ENCODE measurements at places on chromosomes 4 and X.

- DNase-seq: no peak
Measured at GRCh38 chrX:39827951-39828350, 269.8 kb downstream of the BCOR start.

DNA sequence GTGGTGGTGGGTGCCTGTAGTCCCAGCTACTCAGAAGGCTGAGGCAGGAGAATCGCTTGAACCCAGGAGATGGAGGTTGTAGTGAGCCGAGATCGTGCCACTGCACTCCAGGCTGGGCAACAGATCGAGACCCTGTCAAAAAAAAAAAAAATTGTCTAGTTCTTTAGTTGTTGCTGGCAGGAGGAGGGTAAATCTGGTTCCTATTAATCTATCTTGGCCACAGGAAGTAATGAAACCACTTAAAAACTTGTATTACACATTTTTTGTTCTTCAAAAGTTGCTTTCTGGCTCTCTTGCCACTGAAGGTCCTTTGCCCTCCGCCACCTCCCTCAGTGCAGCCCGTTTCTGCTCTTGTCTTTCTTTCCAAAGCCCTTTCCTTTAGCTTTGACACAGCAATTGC, 102.9 kb upstream of the ARSJ start:
- DNase-seq: no peak

GRCh38 chrX:130106071-130106470, 4.2 kb downstream of the ELF4 start:
- no peak for DNase-seq

DNA sequence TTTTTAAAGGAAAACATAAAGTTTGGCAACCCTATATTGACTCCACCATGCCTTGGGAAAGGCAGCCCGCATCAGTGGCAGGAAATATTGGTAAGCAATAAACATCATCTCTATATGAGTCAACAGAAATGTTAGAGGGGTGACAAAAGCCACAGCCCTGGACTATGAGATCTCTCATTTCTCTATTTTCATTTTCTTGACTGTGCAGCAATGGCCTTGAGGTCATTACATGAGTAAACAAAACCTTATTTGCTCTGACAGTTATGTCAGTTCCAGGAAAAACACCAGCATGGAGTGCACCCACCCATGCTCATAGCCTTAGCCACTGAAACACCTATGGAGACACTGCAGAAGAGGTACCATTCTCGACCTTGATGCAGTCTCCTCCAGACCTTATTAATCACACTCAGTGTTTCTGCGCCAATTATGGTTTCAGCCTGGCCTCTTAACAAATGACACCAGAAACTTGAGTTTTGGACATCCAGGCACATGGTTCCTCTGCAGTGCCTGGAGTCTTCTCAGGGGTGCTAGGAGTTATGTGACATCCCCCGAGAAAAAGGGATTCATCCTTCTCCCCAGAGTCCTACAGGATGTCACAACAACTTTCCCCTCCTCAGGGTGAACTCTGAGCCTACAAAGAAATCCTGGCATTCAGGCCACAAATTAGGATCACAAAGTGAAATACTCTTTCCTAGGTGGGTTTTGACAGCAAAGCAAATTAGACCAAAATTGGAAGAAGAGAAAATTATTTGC, 16.0 kb upstream of the HPGD start:
- DNase-seq: peak; percentile 42

DNA sequence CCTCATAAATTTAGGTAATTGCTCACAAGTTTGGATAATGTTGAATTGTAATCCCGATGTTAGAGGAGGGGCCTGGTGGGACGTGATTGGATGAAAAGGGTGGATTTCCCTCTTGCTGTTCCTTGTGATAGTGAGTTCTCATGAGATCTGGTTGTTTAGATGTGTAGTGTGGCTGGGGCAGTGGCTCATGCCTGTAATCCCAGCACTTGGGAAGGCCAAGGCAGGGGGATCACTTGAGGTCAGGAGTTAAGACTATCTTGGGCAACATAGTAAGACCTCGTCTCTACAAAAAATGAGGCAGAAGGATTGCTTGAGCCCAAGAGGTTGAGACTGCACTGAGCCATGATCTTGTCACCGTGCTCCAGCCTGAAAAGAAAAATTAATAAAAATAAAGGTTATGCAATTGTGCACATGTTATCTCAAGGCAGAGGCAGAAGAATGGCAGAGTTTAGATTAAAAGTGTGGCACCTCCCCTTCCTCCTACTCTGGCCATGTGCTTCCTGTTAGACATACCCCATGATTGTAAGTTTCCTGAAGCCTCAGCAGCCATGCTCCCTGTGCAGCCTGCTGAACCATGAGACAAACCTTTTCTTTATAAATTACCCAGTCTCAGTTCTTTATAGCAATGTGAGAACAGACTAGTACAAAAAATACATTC, 36.5 kb downstream of the ERVMER34-1 start:
- DNase-seq: no peak

GRCh38 chr4:65943076-65943475, 272.8 kb upstream of the EPHA5 start:
- DNase-seq: peak; percentile 63

DNA sequence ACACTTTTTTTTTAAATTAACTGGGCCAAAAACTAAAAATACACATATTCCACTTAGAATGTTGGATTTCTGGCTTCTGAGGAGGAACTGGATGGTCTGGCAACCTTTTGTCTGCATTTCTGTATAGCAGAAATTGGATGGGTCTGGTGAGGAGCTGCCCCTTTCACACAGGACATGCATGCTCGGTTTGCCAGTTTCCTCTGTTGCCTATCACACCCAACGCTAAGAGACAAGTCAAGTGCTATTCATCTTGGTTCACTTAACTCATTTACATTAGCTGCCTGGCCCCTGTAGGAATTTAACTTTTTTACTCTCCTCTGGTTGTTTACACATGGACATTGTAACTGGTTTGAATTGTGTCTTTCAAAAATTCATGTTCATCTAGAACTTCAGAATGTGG, 195.7 kb downstream of the PACRGL start:
- no peak for DNase-seq

DNA sequence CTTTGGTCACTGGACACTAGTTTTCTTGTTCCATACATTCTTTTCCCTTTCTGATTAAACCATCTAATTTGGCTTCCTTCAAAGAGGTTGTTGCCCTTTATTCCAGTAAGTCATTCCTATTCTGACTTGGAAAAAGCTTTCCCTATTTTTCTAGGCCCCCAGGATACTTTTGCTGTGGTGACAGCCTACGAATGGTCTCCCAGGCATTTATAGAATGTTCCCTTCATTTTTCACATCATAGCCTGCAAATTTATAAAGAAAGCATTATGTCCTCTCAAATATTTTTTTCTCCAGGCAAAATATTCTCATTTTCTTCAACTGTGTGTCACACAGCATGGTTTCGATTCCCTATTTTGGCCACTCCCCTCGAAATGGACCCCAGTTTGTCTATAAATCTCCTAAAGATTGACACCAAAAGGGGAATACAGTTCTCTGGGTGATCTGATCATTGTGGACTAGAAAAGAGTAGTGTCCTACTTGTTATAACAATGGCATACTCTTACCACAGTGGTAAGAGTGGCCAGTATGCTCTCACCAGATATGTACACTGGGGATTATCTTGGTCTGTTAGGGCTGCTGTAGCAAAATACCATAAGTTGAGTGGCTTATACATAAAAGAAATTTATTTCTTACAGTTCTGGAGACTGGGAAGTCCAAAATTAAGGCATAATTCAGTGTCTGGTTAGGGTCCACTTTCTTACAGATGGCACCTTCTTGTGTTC, 41.5 kb upstream of the BMP2K start:
- no peak for DNase-seq

- no peak for DNase-seq
Measured at GRCh38 chrX:139691843-139692505, 16.0 kb downstream of the MCF2 start.

- DNase-seq: no peak
Measured at GRCh38 chrX:115689931-115690330, 129.0 kb downstream of the PLS3 start.

DNA sequence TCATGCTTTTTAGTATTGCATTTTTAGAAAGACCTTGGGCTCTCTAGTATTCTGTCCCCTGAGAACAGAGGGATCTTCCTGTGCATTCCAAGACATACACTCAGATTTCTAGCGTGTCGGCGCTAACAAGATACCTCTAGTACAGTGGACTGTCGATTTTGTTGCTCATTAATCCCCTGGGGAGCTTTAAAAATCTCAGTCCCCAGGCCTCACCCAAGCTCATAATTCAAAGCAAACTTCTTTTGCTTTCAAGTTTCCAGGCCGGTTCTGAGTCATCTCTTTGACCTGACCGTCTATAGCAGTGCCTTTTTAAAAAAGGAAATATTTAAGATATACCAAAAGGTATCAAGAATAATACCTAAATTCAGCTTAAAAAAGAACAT, 137.0 kb downstream of the AMMECR1 start:
- DNase-seq: peak; percentile 52

DNA sequence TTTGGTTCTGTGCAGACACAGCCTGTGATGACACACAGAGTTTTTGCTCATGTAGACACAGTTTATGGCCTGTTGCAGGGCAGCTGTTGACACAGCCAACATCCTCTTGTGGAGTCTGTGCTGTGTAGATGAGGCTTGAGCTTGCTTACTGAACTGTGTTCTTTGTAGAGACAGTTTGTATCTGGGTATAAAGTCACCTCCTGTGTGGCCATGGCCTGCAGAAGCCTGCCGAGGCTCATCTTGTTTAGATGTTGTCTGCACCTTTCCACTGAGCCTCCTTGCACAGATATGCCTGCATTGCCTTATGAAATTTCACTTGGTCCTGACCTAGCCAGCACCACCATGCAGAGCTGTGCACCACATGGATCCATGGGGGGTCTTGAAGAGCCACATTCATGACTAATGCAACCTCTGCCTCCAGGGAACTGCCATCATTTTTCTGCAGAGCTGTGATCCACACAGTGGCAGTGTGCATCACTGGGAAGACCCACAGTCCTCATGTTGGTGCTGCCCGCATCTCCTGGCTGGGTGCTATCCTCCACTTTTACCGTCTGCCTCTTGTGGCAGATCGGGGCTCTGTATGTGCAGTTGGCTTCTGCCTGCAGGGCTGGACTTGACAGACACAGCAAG, 198.0 kb upstream of the MAMLD1 start:
- DNase-seq: no peak

DNA sequence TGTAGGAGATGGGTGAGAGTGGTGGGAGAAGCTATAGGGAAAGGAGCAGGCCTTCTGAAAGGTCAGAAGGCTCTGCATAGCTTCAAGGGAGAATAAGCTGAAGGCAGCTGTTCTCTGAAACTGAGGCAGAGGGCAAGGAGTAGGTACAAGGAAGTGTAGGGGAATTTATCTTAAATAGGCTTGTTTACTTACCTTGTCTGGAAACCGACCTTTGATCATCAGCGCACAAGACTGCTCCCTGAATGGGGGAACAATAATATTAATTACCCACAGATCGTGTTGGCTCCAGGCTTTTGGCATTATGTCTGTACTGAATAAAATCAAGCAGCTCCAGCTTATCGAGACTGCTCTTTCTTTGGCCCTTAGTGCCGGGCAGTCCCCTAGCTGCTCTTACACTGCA, 175.5 kb upstream of the MAGEB16 start:
- DNase-seq: no peak
